ENCODE measurements at places on chromosomes 5 and 9.
A peak's percentile ranks its signal among the peaks of the same experiment; 100 is the strongest.

DNA sequence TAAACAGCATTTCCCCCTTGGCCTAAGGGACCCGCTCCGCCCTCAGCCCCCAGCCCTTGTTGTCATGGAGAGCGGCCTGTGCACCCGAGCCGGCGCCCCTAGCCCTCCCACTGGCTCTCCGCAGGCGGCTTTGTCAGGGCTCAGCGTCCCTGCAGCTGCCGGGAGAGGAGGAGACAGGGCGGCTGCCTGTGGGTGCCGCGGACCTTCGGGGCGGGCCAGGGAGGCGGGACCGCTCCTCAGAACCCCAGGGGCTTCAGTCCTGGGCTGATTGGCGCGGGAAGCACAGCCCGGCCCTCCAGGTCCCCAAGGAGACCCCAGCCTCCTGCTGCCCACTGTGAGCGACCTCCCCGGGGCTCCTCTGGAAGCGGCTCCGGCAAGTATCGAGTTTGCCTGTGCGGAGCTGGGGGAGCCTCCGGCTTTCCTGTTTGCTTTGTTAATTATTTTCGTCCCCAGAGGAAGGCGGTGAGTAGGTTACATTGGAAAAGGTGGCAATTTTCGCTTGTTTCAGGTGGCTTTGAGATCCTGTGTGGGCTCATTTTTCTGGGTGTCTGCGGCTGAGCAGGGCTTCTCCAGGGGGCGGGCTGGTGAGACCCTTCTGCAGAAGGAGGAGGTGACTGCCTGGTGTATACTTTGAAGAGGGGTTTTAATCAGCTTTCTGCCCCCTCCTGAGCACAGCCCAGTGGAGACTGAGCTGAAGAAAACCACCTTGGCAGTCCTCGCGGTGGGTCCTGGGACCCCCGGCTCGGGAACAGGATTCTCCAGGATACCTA is at the start of gene FGD3:
Gene FGD3, plus strand, starts transcription at position 256 of the 770 bp plus-strand sequence. CDS start 28,734 bp downstream, outside the sequence.
- DNase-seq: no peak

DNA sequence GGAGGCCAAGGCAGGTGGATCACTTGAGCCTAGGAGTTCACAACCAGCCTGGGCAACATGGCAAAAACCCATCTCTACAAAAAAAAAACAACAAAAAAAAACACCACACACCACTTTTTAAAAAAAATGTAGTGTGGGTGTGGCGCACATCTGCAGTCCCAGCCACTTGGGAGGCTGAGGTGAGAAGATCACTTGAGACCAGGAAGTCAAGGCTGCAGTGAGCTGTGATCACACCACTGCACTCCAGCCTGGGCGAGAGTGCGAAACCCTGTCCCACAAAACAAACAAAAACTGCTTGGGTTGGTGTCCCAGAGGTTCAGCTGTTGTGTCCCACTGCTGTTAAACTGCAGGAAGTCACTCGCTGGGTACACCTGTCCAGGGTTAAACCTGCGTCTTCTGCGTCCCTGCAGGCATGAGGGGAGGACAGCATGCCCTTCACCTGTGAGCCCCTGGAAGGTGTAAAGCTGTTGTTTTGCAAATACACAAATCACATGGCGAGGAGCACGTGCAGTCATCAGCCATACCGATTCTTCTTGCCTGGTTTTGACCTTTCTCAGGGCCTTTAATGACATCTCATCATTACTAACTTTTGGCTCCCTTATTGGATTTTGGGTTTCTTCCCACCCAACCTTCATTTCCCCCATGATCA is 29.3 kb upstream of the CLPTM1L start:
- no peak for DNase-seq

DNA sequence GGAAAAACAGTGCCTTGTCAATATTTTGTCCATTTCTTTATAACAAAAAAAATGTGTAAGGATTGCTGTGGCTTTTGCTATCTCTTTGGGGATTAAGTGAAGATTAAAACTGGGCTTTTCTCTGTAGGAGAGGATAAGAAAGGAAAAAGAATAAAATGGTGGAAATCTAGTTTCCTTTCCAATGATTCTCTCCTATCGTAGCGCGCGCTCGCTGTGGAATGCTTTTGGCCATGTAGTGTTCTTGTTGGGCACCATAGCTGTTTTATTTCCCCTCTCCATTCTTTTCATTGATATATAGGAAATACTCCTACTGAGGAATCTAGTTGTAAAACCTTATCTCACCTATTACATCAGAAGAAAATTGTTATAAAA is 1.5 kb downstream of the STXBP1 start:
- DNase-seq: no peak

DNA sequence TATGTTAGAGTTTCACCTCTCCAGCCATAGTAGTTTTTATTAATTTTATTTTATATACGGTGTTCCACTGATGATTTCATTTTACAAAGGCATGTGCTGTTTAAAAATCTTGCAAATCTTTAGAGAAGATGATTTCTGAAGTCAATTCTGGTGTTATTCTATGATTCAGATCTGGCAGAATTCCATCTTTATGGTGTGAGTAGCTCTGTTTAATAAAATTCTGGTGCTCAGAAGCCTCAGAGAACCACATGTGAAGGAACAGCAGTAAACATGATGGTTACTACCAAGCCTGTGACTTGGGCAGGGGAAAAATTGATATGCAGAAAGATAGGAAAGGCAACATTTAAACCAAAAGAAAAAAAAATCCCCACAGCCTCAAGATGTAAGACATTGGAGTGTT is 299.7 kb downstream of the NPR3 start:
- DNase-seq: no peak

DNA sequence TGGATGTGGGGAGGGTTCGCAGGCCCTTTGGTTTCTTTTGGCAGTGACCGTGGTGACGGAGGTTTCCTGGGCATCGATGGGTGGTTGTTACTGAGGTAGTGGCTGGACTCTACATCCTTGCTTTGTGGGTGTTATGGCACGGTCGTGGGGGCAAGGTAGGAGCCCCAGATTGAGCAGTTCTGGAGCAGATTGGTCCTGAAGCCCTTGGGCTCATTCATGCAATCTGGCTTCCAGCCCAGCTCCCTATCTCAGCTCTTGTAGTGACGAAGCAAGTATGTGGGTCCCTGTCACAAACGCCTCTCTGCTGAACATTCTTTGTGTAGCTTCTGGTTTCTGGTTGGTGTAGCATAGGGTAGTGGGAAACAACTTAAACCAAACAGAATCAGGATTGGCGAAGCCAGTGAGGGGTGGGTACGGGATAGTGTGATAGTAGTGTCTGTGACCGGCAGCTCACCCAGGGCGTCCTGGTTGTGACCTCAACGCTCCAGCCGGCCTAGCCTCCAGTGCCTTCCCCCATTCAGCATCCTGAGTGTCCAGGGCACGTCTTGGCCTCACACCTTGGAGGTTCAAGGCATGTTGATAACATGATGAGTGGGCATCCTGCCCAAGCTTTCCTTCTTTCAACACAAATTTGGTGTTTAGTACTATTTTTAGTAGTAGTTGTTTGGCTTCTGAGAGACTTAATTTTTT is 2.9 kb downstream of the NDUFS6 start:
- no peak for DNase-seq

DNA sequence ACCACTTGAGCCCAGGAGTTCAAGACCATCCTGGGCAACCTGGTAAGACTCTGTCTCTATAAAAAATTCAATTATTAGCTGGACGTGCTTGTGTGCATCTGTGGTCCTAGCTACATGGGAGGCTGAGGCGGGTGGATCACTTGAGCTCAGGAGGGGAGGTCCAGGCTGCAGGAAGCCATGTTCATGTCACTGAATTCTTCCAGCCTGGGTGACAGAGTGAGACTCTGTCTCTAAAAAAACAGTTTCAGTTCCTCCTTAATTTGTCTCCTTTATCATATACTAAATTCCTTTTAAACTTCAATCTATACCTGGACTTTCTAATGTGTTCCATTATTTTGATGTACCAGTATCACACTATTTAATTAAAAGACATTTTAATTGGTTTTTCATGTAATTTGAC is 422.2 kb upstream of the TLE4 start:
- no peak for DNase-seq

GRCh38 chr5:35484241-35484640 is 133.4 kb upstream of the SPEF2 start:
- no peak for DNase-seq

GRCh38 chr5:158195416-158196210 is 336.7 kb upstream of the CLINT1 start:
- no peak for DNase-seq

GRCh38 chr5:174606153-174606552 is 118.2 kb upstream of the MSX2 start:
- DNase-seq: no peak

GRCh38 chr5:172410160-172410559 is 44.2 kb downstream of the SH3PXD2B start:
- no peak for DNase-seq

DNA sequence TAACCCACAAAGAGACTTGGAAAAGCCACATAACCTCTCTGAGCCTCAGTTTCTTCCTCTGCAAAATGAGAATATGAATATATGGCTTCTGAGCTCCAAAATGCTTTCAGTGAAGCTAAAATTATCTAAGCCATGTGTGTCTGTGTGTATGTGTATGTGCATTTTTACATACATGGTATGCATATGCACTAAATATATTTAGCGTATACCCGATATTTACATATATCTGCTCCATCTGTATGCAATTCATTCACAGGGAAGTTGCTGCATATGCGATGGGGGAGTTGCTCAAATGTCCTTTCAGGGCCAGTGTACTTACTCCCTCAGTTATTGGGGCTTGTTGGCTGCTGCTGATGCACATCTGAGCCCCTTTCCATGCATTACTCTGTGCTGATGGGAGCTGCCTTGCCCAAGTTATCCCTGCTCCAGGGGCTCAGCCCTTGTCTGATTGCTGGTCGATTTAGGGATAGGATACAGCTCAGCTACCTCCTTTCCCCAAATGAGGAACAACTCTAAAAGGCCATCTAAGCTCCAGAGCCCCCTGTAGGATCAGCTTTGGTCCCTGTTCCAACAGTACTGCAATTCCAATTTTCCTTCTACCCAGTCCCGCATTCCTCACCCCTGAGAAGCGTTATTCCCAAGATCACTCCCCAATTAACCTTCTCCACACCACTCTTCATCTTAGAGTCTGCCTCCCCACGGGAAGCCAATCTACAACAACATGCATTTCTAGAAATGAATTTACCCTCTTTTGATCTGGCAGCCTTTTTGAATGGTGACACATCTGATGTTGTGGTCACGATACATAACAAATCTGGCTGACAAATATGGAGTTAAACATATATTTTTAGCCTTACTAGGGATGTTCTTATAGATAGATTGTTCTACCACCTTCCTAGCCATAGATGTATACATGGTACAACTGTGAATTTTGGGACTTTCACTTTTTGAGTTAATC is 15.9 kb downstream of the RHOBTB3 start:
- DNase-seq: no peak

DNA sequence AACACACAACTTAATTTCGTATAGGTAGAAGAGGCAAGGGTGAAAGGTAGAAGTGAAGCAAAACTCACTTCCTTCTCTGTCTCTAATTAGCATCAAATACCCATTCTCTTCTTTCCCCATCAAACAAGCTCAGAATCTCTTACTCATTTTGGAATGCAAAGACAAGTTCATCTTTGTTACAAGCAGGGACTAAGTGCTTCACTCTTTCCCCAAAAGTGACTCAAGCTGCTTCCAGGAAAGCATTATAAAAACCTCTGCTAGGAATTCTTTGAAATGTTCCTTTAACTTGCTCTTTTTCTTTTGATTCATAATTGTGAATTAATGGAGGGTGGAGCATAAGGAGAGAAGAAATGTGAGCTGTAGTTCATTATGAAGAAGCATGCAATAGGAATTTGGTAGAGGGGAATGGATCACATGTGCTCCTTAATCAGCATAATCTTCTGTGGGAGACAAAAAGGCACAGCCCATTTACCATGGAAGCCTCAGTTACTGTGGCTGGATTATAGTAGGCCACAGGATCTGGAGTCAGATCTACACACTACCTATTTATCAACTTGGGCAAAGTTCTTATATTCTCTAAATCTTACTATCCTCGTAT is 109.5 kb upstream of the DPYSL3 start:
- DNase-seq: no peak

DNA sequence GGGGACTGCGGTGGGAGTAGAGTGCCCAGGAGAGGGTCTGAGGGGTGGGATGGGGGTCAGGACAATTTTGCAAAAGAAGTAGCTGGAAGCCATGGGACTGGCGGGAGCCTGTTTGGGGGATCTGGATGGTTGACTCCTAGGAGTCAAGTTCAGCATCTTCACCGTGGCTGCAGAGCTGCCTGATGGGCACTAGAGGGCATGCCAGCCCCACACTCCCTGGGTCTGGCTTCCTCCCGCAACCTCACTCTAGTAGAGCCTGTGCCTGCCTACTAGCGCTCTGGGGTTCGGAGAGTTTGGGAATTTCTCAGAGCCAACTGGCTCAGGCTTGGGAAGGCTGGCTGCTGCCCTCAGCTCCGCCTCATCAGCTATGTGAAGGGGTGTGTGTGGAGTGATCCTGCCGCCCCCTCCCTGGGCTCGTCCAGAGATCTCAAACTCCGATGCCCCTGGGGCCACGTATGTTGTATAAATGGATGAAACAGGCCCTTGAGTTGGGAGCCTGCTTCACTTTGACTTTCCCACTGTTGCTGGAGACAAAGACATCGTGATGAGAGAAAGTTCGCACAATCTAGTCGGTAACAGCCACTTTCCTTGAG is 10.8 kb downstream of the TSPAN17 start:
- peak; percentile 59 for DNase-seq

DNA sequence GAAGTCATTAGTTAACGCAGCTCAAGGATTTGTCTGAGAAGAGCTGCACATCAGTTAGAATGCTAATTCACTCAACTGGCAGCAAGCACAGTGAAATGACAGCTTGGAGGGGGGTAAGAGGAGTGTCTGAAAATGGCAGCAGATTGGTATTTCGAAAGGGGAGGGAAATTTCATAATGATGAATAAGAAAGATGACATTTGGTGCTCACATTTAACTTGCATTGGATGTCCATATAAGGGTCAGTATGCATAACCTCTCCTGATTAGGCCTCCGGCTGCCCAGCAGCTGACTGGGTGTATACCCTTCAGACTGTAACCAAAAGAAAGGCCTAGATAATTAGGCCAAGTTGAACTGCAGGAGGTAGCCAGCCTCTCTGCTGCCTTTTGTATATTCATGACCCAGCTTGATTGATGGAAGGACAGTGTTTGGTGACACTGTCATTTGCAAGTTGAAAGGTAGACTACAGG is 131.0 kb downstream of the PBX3 start:
- DNase-seq: no peak

DNA sequence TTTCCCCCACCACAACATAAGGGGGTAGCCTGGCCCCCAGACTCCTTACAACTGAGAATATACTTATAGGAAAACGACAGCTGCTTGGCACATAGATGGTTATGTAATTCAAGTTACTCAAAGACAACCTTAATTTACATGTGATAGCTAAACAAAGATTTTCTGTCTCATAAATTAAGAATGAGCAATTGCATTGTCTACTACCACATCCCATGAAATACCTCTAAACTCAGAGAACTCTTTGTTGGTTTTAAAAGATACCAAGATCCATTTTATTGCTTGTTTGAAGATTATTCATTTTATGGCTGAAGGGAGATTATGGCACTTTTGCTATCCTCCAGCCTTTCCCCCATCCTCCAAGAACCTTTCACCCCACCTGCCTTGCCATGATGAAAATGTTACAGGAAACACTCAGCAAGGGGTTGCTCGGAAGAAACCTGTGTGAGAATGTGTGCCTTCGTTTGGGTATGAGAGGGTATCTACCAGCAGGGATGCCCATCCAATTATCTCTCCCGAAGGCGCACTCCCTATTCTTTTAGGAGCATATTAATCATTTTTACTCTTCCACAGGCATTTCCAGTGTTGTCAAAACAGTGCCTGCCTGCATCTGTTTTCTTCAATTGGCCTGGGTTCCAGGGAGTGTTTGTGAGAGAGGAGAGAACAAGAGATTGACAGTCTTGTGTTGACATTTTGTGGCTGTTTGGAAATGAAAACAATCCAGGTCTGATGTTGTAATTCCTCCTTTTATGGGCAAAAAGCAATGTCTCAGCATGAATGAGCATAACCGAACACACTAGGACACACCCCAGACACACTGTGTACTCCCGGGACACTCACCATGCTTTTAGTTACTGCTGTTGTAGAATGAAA is 208.0 kb upstream of the ANKRD55 start:
- no peak for DNase-seq

Measured in T-cell (primary cell).